ENCODE measurements at places on chromosomes 4 and X. TPM values are rescaled to one million over a fixed set of nuclear protein-coding genes. Genes with fewer than 3 reads are reported as not detected.

DNA sequence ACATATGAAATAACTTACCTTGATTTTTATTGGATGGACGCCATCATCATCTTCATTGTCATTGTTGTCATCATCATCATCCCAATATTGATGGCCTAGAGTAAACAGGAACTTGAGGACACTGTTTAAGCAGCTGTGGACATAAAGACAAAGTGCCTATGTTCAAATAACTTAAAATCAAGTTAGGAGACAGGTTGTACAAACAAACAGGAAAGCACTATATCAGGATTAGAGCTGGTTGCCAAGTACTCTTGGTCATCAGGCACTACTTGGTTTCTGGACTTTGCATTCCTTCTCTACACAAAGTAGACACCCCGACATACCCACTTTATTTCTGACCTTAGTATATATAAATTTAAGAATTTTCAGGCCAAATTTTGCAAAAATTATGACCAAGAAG, 608.6 kb downstream of the KLHL13 start:
- no peak for DNase-seq

DNA sequence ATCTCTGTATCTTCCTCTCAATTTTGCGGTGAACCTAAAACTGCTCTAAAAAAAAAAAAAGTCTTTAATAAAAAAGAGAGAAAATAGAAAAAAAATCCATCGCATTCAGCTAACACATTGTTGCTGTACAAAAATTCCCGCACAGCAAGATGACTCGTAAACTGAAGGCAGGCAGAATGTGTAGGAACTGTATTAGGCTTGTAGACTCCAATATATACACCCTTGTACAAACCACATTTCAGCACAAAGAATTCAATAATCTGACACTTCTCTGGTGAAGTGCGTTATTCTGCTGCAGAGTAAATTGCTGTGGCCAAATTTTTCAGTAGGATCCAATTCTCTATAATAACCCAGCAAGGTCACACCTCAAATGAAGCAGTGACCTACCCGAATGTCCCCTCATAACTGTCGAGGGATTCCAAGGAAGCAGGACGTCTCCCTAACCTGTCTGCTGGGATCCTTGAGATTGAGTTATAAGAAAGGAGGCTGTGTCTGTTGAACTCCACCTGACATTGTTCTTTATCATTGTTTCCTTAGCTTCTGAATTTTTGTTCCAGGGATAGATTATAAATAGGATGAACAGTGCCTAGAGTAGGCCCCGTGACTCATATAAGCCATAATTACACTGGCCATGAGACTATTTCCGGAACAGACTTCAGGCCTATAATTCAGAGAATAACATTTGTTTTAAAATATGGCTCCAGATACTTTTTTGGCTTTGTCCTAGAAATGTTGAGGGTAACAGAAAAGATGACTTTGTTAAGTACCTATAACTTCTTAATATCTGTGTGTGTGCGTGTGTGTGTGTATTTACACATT, 348.3 kb downstream of the PCDH7 start:
- DNase-seq, result no peak

- DNase-seq, result no peak
Measured at GRCh38 chrX:48910926-48911411, 477 bp downstream of the SLC35A2 start.

DNA sequence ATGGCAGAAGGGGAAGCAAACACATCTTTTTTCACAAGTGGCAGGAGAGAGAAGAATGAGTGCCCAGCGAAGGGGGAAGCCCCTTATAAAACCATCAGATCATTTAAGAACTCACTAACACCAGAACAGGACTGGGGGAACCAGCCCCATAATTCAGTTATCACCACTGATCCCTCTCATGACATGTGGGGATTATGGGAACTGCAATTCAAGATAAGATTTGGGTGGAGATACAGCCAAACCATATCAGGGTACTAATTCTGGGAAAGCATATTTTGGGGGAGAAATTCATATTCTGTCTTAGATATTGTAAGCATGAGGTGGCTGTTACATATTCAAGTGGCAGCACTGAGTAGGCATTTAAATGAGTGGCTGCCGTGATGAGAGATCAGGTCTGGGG, 87.8 kb downstream of the RAPGEF2 start:
- DNase-seq, result no peak

GRCh38 chr4:188552741-188553275, 413.6 kb downstream of the TRIML1 start:
- no peak for DNase-seq

DNA sequence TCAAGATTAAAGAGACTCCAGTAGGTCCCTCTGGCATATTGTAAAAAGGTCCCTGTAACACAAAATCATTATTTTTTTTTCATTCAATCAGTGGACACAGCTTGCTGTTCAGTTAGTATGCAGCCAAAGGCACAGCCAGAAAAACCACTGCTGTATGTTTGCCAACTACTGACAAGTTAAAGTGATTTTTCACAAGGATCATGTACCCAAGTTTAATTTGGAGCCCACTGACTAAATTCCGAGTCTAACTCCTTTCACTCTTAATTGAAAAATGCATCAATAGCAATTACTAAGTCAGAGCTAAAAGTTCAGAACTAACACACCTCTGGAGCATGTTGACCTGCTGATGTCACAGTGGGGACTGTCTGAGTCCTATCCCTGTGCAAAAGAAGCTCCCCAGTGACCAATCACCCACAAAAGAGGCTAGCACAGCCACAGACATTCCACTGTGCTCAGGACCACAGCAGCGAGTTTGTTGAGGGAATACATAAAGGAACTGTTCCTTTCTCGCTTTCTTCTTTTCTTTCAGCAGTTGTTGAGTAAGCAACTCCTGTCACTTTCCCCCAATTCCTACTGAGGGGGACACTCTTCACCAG, 60.4 kb downstream of the STX18 start:
- no peak for DNase-seq

GRCh38 chrX:42967681-42968300, 189.8 kb upstream of the PPP1R2C start:
- DNase-seq, result no peak

DNA sequence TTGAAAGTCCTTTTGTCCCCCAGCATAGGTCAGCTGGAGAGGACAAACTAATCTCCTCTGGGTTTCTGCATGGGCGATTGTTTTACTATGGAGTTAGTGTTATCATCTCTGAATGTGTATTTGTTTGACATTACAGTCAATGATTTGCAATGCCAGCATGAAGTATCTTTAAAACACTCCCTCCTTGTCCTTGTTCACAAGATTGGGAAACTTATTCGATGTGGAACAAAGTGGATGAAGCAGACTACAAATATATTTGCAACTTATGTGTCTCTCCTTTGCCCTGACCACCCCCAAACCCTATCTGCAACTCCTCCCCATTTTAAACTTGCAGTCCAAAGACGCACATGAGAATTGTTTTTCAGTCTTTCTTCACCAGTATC, 1.5 kb upstream of the PITX2 start:
- DNase-seq, result no peak

DNA sequence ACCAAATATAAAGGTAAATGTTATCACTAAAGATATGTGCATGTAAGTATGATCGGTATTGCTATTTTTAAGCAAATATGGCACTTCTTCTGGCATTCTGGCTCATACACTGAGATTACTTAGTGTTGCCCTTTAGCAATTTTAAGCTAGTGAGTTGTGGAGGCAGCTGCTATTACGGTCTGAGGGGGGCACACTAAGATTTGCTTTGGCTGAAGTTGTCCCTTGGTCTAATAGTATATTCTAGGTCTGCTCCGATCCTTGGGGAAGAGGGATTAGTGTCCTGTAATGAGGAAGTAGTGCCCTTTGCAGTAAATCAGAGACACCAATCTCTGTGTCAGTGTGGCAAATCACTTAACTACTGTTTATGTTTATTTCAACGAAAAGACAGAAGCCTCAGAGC, 196.5 kb upstream of the FTHL17 start:
- no peak for DNase-seq

- DNase-seq, result no peak
Measured at GRCh38 chrX:7108030-7108429, 39.5 kb upstream of the STS start.

GRCh38 chr4:22850630-22851029, 157.9 kb downstream of the GBA3 start:
- no peak for DNase-seq

Gene KLHL4
- 0.21 TPM for total RNA-seq

Gene USP17L20
- total RNA-seq, result not detected

Gene ARHGEF6
- 17.6 TPM for total RNA-seq

Gene SOX3
- total RNA-seq, result not detected

Gene CFAP99
- not detected for total RNA-seq

Gene CRMP1
- total RNA-seq, result 1.9 TPM

Gene ZGRF1
- total RNA-seq, result 0.11 TPM
